Endodermal cell (in vitro differentiated cells): ENCODE measurements at places on chromosomes 5 and 9.

- no peak for DNase-seq
Observed at GRCh38 chr9:15307523-15307841, 466 bp upstream of the TTC39B start.

- no peak for DNase-seq
Observed at GRCh38 chr5:135739383-135739981, 95.0 kb upstream of the SLC25A48 start.

- DNase-seq, result no peak
Observed at GRCh38 chr9:98209530-98209929, 17.1 kb upstream of the CORO2A start.

- peak; percentile 22 for DNase-seq
Observed at GRCh38 chr5:1747079-1747802, 52.4 kb downstream of the MRPL36 start.

GRCh38 chr5:34587355-34588241 lies 68.5 kb upstream of the RAI14 start:
- DNase-seq, result peak; percentile 66

DNA sequence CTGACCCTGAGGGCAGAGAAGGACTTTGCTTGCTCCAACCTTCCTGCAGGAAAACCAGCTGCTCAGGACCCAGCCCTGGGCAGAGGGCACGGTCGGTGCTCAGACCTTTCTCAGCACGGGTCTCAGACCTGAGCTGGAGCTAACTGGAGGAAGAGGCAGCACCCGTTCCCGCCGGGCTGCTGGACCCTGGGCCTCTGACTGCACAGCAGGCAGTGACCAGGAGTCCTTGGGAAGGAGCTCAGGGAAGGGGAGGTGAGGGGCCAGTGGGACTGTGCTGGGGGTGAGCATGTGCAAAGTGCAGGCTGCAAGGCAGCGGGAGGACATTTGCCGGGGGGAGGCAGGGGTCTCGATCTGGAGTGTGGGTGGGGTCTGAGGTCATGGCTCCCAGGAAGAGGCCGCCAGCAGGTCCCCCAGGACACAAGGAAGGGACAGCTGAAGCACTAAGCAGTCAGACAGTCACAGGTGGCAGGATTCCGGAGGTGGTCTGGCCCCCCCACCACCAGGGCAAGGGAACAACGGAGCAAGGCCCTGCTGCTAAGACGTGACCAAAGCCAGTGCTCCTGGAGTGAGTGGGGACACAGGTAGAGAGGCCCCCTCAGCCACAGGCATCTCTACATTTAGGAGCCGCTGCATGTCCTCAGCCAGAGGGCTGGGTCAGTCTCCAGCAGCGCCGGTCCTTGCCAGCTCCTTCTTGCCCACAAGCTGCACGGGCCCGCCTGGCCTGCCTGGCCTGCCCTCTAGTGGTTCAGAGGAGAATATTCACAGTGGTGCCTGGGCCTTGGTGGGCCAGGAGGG lies 4.8 kb upstream of the DPM2 start:
- peak; percentile 93 for DNase-seq

- DNase-seq, result no peak
Observed at GRCh38 chr5:132059043-132059695, 1.3 kb upstream of the IL3 start.

DNA sequence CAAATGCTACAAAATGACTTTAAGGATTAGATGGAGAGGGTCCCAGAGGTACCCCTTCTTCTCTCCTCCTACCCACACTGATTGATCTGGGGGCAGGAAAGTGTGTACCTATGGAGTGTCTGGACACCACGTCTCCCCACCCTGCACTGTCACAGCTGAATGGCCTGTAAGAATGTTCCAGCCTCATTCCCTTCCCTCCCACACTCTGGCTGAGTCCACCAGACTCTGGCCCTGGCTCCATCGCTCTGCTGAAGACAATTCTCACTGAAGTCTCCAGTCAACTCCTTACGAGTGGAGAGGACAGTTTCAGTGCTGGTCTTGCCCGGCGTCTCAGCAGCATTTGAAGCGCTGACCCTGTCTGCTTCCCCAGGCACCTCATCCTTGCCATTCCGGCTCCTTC lies 105.8 kb downstream of the TTLL11 start:
- DNase-seq, result no peak

DNA sequence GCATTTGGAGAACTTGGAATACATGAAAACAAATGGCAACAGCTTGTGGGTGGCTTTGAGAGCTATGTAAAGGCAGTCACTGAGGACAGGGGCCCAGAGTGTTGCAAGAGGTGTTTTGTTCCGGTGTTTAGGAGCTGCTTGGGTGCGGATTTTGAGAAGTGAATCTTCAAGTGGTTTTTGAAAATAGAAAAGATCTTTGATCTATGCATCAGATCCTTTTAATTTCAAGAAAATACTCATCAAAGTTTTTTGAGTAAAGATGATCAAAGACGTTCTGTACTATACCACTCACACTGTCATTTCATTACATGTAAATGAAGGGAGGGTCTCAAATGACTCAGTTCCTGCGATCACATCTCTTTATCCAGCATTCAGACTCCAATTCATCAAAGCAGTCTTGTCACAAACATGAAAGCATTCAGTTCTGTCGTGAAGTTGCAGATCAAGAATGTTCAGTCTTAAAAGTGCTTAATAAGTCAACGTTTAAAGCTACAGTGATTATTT lies 112.5 kb downstream of the WDR41 start:
- no peak for DNase-seq

GRCh38 chr5:132473019-132473531 lies 17.5 kb downstream of the IRF1 start:
- DNase-seq, result no peak

GRCh38 chr5:34038390-34038789 lies 4.6 kb downstream of the C1QTNF3 start:
- no peak for DNase-seq

GRCh38 chr5:37735649-37736347 lies 104.0 kb downstream of the GDNF start:
- DNase-seq, result no peak

DNA sequence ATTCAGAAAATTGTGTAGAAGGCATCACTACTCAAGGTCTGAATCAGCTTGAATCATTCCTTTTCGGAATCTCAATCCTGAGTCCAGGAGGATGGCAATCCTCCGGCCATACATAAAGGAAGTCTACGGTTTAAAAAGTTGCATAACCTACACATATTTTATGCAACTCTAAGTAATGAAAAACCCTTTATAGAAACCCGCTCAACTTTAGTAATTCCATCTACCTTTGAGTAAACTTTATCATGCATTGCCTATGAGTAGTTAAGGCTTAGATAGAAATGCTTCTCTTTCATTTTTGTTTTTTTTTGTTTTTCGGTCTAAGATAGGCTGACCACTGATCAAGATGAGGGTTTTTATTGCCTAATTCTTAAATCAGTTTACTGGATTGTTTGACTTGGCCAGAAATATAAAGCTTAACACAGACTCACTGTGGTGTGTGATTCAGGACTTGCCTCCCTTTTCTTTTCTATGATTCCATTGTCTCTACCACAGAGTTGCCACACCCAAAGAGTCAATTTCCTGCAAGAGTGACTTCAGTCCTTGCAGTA lies 85.0 kb downstream of the LURAP1L start:
- no peak for DNase-seq
